ENCODE measurements at places on chromosomes 13 and 19. TPM values are rescaled to one million over a fixed set of nuclear protein-coding genes. Genes with fewer than 3 reads are reported as not detected.

The SIGLEC12 gene
- not detected for total RNA-seq

The SCN1B gene
- 0.48 TPM for total RNA-seq

The MYBPC2 gene
- not detected for total RNA-seq

The CYP4F2 gene
- total RNA-seq = 1.7 TPM

The ZNF583 gene
- 2.6 TPM for total RNA-seq

The KIR2DL1 gene
- total RNA-seq = not detected

The SLC1A6 gene
- total RNA-seq = not detected

The LAMP1 gene
- total RNA-seq = 265 TPM

The KLHL1 gene
- total RNA-seq = not detected

The GGN gene
- under 0.01 TPM for total RNA-seq

The KL gene
- not detected for total RNA-seq

The CFAP97D2 gene
- not detected for total RNA-seq

The VSTM2B gene
- total RNA-seq = not detected

The ZNF99 gene
- total RNA-seq = not detected

The NKPD1 gene
- 0.96 TPM for total RNA-seq

The HSPH1 gene
- total RNA-seq = 32.4 TPM

The CEACAM7 gene
- total RNA-seq = 0.24 TPM

The LRRC63 gene
- not detected for total RNA-seq

The LINGO3 gene
- not detected for total RNA-seq

The PBX4 gene
- total RNA-seq = 0.21 TPM
